ENCODE measurements at places on chromosomes 13 and 19.

DNA sequence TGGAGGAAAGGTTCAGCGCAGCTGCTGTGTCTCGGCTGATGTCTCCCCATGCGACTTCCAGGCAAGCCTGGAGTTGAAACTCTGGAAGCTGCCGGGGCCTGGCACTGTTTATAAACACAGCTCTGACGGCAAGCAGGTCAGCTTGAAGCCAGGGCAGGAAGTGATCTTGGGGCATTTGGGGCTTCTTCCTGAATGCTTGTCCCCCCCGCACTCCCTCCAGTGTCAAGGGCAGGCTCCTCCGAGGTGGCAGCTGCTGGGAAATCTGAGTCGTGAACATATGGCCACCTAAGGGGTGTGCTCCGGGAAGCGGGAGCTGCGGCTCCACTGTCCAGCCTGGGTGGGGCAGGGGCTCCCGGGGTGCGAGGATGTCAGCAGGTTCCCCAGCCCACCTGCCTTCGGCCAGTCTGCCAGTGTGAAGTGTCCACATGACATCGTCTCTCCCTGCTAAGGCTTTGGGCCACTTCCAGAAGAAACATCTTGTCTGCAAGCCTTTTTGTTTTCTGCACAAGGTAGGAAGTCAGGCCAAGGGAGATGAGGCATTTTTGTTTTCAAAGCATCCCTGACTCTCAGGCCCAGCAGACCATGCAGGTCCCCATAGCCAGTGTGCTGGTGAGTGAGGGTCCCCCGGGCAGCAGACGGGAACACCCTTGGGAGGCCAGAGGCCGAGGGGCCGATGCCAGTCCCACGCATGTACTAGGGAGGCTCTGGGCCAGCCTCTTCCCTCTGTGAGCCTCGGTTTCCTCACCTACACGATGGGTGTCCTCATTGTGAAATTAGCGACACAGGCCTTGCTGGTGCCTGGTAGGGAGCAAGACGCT lies 2.7 kb downstream of the PIAS4 start:
- no peak for DNase-seq

- DNase-seq = no peak
These were observed 14.7 kb downstream of the ALOX5AP start for GRCh38 chr13:30750036-30750435.

GRCh38 chr13:98828614-98829013 lies 76.1 kb upstream of the SLC15A1 start:
- DNase-seq = no peak

GRCh38 chr19:51726049-51726448 lies 2.3 kb upstream of the HAS1 start:
- DNase-seq = no peak

- no peak for DNase-seq
These were observed 979.6 kb downstream of the PCDH17 start for GRCh38 chr13:58611117-58611516.

DNA sequence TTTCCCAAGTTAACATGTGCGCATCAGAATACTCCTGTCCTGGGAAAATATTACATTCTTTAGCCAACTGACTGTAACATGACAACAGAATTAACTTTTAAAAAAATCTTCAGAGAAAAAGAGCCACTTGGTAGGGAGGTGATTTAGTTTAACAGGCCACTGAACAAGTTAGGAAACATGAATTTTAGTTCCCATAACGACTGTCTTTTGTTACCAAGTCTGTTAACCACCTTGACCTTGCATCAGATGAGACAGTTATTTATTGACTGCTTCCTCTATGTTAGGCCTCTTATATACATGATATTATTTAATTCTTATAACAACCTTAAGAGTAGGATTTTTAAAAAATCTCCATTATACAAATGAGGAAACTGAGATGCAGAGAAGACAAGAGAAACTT lies 268.6 kb downstream of the NDFIP2 start:
- DNase-seq = no peak
